Esophagus squamous epithelium (tissue), 5 donors: ENCODE measurements at places on chromosomes 16 and 17.

DNA sequence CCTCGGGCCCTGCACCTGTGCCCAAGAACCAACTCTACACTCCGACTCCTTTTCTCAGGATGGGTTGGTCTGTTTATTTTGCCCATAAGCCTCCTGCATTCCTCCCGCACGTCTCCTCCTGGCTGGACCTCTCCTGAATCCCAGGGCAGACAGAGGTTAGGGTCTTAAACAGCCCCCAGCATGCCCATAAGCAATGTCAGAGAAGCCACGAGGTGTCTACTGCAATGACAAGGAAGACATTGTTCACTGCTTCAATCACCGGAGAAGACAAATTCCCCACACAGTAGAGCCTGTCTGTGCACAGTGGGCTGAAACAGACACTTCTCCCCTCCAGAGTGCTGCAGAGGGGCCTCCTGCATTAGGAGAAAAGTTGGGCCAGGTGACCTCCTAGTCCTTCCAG is 230.6 kb upstream of the RPL38 start:
- DNase-seq, result no peak

DNA sequence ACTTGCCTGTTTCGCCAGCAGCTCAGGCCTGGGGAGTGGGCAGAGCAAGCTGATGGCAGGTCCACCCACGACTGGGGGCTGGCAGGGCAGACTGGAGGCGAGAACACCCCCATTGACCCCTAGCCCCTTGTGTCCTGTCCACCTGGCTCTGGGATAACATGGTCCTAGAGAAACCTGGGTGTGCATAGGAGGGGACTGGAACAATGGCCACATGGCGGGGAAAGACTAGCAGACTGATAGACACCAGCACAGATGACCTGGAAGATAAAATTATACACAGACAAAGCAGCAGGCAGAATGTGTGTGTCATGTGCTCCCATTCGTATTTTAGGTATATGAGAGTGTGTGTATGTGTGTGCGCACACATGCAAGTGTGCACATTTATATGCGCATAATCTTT is 23.5 kb downstream of the NUBP1 start:
- DNase-seq, result no peak

DNA sequence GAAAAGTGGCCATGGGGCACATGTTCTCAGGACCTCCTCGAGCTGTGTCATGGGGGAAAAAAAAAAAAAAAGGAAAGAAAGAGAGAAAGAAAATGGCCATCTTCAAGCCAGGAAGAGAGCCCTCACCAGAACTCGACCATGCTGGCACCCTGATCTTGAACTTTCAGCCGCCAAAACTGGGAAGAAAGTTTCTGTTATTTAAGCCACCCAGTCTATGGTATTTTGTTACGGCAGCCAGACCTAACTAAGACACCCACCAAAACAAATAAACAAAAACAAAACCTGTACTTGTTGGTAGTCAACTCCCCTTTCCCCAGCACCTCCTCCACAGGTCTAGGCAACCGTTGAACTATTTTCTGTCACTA is 26.1 kb upstream of the SLC13A2 start:
- DNase-seq, result no peak

- DNase-seq, result no peak
Observed at GRCh38 chr17:77579682-77580081, 378.8 kb upstream of the TNRC6C start.

DNA sequence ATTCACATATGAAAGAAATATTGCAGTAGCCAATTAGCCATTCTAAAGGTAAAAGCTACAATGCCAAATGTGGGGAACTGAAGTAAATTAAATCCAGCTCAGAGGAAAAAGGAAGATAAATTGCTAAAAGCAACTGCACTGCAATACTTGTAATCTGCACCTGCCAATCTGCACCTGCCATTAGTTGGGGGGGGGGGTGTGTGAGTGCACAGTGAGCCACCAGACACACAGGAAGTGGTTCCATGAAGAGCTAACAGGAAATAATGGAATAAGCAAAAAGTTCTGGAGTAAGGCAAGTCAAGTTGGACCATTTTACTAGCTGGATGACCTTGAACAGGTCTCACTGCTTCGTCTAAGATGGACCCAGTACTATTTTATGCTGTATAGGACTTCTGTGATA is 191.8 kb downstream of the PARN start:
- DNase-seq, result no peak

- no peak for DNase-seq
Observed at GRCh38 chr16:70662991-70663523, 16.7 kb downstream of the IL34 start.
